Skin of body (tissue), 3 donors: ENCODE measurements at places on chromosomes 3 and 15.

DNA sequence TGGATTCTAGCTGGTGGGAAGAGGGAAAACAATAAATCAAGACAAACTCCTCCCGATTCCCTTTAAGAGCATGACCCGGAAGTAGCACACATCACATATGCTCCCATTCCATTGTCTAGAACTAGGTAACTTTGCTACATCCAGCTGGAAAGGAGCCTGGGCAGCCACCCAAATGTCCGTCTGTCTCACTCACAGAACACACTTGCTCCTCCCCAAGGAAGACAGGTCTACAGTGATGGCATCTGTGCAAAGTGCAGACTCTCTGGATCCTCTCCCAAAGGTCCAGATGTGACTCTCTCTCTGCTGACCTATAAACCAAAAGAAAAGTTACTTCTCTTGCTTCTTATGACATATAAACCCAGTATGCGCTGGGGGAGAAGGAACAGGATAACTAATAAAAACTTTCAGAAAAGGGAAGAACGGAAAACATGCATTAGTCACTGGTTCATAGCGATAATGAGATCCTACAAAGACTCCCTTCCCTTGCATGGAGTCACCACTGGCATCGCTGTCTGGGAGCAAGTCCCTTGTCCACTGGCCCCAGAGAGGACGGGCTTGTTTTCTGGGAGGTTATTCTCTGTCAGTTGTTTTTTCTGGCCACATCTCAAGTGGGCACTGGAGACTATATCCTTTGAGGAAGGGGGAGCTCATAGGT lies 29.8 kb upstream of the EPHB3 start:
- DNase-seq = no peak

DNA sequence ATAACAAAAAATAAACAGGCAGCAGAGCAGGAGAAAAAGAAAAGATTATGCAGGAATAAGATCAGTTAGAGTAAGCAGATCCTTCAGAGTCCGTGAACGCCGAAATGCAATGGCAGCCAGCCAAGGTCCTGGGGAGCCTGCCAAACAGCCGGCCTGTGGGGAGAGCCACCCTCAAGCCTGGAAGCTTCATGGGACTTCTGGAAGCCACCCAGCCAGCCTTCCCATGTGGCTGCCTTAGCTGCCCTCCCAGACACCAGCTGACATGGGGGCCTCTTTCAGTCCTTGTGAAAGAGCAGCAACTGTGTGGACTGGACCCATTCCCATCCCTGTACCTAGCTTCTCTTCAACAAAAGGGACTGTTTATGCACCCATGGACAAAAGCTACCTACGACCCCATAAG lies 64.9 kb upstream of the RAD18 start:
- DNase-seq = peak; percentile 36

- no peak for DNase-seq
Measured at GRCh38 chr3:8488877-8489276, 12.7 kb upstream of the LMCD1 start.

GRCh38 chr3:134839422-134839821 lies 44.4 kb downstream of the EPHB1 start:
- no peak for DNase-seq

DNA sequence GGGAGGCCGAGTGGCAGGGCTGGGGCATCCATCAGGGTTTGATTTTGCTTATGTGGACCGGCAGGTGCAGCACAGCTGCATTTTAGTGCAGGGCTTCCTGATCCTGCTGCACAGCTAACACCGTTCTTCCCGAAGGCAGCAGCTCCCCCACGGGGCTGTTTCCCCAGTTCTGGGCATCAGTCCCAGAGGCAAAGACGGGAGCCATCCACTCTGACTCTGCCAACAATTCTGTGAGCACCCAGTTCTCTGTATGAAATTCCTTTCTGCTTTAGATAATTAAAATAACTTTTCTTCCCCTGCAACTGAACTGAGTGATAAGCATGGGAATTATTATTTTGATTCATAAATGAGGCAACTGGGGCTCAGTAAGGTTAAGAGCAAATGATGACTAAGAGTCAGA lies 262.9 kb upstream of the ATP10A start:
- DNase-seq = no peak

DNA sequence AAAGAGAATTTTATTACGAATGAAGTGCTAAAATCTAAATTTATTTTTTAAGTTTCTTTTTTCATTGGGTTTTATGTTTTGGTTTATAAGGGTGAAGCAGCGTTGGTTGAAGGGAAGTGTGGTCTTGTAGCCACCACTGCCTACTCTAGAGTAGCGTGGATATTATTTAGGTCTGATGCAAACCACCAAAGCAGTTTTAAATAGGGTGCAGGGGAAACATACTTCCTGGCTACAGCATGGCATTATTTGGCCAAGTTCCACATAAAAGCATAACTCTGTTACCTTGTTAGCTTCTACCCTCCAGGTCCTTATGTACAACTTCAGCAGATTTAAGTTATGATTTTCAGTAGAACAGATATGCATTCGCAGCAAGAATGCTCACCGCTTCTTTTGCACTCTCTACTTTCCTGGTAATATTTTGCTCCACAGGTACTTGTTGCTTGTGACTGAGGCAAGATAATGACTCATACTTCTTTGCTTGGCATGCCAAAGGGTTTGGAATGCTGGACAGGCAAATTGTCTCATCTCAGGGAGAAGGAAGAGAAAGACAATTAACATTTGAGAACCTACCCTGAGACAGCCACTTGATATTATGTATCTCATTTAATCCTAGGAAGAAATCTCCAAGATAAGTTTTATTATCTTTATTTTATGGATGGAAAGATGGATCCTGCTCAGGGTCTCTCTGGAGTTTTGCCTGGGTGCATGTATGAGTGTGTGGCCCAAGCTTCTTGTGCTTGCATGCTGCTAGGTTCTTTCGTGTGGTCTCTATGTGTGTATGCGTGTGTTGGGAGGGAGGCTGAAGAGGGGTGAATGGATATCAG lies 5.4 kb downstream of the TGFBR2 start:
- no peak for DNase-seq

GRCh38 chr15:65805019-65805745 lies 13.1 kb upstream of the DENND4A start:
- no peak for DNase-seq

DNA sequence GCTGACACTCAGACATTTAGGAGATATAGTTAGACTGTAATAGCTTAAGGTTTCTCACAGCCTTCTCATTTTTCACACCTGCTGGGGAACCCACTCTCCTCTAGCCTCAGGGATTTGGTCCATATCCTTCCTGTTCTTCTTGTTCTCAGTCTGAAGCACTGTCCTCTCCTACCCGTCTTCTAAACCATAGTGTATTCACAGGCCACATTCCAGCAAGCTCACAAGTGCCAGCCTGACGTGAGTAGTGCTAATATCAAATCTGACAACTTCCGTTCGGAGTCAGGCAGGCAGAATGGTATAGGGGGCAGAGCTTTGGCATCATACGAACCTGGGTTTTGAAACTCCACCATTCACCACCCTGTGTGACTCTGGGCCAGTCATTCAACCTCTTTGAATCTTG lies 6.9 kb upstream of the CA12 start:
- no peak for DNase-seq

DNA sequence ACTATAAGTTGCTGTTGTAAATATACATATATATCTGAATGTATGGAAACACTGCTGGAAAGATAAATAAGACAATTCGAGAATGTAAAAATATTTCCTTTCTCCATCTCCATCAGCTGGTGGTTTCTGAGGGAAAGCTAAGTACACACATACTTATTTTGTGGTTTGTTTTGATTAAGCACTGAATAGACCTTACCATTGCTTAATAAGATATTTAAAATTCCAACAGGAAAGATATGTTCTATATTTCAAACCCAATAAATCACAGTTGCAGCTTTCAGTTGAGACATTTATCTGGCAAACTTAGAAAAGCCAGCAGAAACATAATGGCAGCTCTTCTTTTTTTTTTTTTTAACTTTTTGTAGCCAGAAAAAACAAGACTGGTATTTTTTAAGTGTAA lies 160.4 kb downstream of the VGLL3 start:
- DNase-seq = no peak

DNA sequence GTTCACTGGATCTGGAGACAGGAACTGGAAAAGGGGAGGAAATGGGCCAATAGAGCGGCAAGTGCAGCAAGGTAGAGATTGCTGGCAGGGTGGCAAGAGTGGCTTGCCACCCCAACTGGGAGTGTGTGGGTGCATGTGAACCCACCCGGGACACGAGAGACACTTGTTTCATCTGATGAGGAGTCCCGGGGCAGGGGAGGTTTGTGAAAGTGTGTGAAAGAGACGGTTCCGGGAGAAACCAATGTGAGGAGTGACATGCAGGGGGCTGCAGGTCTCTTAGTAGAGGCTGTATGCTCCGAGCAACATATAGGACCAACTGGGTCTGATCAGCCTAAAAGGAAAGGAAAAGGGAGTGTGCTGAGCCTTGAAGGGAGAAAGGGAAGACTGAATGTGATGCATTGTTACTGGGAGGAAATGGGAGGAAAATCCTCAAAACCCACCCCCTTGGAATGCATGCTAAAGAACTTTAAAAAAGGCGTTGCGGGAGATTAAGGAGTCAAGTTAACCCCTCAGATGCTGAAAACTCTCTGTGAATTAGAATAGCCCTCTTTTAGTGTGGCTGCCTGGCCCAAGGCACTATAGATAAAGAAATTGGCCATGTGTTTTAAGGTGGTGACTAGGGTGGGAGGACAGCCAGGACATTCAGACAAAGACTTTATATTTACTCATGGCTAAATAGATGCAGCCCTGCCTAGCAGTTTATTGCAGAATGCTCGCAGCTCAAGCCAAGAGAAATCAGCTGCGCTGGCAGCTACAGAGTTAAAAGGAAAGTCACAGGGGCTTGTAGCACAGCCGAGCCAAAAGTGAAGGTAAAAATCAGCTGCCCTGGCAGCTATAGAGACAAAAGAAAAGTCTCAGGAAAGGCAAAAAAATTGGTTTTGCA lies 9.1 kb upstream of the SLC9C1 start:
- peak; percentile 15 for DNase-seq

DNA sequence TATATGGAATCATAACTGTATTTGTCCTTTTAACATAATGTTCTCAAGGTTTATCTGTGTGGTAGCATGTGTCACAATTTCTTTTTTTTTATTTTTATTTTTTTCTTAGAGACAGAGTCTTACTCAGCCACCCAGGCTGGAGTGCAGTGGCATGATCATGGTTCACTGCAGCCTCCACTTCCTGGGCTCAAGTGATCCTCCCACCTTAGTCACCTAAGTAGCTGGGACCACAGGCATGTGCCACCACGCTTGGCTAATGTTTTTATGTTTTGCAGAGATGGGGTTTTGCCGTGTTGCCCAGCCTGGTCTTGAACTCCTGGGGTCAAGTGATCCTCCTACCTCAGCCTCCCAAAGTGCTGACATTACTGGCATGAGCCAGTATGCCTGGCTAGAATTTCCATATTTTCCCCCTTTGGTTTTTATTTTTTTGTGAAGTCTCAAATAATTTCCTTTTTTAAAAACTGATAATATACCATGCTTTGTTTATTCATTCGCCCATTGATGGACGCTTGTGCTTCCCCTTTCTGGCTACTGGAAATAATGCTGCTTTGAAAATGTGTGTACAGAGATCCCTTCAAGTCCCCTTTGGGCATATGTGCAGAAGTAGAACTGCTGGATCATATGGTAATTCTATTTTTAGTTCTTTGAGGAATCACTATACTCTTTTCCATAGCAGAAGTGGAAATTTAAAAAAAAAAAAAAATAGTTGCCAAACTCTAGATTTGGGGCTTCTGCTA lies 28.4 kb downstream of the TMEM40 start:
- DNase-seq = no peak

DNA sequence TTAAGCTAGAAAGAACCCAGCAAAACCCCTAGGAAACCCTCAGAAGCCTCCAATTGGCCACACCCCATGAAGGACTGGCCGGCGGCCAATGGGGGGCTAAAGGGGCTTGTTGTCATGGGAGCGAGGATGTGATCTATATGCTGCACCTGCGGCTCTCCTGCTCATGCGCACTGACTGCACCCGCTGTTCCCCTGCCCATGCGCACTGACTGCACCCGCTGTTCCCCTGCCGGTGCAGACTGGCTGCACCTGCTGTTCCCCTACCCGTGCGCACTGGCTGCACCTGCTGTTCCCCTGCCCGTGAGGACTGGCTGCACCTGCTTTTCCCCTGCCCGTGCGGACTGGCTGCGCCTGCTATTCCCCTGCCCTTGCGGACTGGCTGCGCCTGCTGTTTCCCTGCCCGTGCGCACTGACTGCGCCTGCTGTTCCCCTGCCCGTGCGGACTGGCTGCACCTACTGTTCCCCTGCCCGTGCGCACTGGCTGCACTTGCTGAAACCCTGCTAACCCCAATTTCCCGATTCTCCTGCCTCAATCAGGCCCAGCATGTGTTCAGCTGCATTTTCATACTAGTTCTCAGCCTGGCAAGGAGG lies 16.8 kb upstream of the MCCC1 start:
- DNase-seq = no peak

DNA sequence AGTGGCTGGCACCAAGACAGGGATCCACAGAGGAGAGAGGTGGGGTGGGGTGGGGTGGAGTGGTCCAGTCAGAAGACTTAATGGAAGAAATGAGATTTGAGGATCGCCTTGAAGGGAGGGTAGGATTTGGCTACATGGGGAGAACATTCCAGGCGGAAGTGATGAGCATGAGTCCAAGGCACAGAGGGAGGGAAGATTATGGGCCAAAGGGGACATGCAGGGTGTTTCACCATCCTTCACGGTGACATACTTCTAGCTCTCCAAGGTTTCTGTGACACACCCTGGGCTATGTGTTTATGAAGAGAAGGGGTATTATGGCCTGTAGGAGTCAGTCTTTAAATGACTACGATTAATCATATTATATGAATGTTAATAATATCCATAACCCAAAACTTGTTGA lies 7.7 kb upstream of the FBN1 start:
- DNase-seq = no peak

DNA sequence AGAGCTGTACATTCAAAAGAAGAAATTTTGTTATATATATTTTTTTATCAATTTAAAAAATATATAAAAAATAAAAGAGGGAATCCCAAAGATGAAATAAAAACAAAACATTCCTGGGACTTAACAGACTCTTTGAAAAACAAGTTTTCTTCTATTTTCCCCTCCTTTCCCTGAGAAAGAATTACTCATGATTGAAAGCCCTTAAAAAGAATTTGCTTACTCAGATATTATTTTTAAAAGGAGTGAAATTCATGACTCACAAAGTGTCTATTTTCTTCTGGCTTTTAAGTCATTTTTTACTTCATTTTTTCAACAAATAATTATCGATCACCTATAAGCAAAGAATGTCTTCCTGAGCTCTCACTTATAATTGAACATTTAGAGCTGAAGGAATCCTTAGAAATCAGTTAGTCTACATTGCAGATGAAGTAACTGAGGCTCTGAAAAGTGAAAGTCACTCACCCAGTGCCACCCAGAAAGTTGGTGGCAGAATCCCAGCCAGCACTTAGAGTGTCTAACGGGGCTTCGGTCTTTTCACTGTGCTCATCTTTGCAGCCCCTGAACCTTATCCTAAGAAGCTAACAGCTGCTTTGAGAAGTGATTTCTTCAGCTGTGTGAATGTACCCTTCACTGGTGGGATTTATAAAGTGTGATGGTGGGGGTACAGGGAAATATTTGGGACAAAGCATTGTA lies 42.5 kb upstream of the NUDT16 start:
- DNase-seq = no peak

GRCh38 chr3:178743297-178743696 lies 207.1 kb downstream of the KCNMB2 start:
- DNase-seq = no peak
